ENCODE measurements at places on chromosomes 7 and 10.

- no peak for DNase-seq
Observed at GRCh38 chr7:73577627-73578341, 595 bp downstream of the TBL2 start.

DNA sequence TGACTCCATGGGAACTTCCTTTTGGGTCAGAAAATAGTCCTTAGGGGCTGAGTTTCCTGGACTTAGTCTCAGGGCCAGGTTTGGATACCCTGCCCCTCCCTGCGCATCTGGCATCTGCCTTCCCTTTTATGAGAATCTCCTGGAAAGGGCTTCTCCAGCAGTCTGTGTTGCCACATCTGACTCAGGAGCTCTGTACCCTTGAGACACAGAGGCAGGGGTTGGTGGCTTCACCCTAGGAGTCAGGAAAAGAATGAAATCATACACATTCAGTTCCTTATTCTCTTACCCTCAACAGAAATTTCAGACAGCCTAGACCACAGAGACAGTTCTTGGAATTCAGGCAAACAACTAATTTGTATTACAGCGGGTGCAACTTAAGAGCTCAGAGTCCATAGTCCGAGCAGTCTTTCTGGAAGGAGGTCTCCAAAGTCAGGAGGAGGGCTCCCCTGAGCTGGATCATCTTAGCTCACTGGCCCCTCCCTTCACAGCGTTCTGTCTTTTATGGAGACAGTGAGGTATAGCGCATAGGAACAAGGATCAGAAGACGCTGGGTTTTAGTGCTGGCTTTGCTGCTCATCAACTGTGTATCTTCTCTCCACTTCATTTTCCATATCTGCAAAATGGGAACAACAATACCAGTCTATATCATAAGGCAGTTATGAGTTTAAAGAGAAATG, 3.0 kb upstream of the PLAU start:
- no peak for DNase-seq

GRCh38 chr7:99643464-99643863, 26.7 kb downstream of the ZSCAN25 start:
- no peak for DNase-seq

- DNase-seq, result no peak
Observed at GRCh38 chr10:32846974-32847373, 111.1 kb downstream of the ITGB1 start.

DNA sequence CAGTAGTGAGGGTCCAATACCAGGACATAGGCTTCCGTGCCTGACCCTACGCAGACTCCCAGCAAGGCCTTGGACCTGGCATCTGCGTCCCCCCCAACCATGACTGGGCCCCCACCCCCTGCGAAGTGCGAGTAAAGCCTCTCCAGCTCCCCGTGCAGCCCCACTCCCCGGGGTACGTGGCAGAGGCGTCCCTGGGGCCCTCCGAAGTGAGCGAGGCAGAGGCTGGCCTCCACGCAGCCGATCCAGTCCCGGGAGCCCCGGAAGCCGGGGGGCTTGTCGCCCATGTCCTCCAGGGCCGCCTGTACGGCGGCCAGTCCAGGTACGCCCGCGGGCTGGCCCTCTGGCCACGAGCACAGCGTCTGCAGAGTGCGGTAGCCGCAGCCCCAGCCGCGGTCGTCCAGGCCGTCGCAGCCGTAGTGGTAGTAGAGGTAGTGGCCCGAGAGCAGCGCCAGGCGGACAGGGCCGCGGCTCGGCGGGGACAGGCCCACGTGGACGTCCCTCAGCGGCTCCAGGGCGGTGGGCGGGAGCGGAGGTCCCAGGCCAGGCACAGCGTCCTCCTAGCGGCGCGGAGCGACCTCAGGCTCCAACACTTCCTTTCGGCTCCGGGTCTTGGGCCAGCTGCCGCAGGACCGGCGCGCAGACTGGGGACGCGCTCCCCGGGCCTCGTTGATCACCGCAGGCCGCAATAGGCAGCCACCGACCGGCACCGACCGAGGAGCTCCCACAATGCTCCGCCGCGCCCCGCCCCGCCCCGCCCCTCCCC, at the start of gene UFSP1:
Gene UFSP1, minus strand, starts transcription at position 728 of the 763 bp plus-strand sequence. Its CDS starts 444 bp downstream, at position 284.
- DNase-seq, result no peak

- no peak for DNase-seq
Observed at GRCh38 chr7:159198016-159198724, 53.5 kb upstream of the VIPR2 start.

GRCh38 chr10:34985823-34986222, 104.3 kb downstream of the CUL2 start:
- DNase-seq, result no peak

GRCh38 chr7:150406567-150407421, 27.7 kb downstream of the ZNF775 start:
- DNase-seq, result no peak

- DNase-seq, result no peak
Observed at GRCh38 chr10:78451592-78451991, 417.9 kb downstream of the RPS24 start.

DNA sequence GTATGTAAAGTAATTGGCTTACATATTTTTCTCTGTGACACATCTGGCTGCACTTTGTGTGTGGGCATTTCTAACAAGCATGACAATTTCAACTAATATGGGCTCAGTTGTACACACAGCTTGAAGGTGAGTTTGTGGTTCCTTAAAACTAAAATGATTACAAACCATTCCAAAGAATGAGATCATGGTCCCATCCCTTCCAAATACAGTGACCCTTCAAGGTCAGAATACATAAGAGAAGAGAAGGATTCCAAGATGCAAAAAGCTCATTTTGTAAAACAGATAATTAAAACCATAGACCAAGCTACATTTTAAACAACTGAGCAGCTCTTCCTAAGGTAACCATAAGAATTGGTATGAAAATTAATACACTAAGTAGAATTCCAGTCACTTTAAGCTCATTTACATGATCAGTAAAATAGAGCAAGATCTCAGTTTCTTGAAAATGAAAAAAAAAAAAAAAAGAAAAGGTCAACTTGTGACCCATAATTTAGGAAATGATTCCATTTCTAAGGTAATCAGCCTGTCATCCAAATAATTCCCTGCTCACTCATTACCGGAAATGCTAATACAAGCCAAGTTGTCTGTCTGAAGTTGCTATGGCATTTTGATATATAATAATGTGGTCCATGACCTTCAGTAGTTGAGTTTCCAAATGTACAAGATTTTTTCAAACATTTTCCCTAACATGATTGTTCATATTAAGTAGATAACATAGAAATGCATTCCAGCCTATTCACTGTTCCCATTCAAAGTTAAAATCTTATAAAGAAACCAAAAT, 688.5 kb downstream of the PARD3 start:
- no peak for DNase-seq

DNA sequence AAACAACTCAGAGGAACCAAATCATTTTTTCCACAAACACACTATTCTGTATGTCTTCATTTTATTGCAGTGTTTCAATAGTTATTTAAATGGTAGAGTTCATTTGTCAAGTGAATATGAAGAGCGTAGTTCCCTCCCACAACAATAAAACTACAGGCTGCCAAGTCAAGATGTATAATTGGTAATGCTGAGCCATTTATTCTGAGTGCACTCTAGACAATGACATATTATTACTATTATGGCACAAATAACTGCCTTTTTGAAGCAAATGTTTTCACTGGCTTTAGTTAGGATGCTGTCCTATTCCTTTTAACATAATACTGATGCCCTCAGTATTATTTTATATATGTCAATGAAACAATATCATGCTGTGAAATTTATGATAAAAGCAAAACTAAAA, 102.7 kb upstream of the PCDH15 start:
- no peak for DNase-seq

GRCh38 chr10:84296091-84296981, 32.1 kb upstream of the CCSER2 start:
- DNase-seq, result no peak

- DNase-seq, result no peak
Observed at GRCh38 chr7:42023262-42023661, 213.7 kb downstream of the GLI3 start.

- no peak for DNase-seq
Observed at GRCh38 chr10:122407375-122408125, 33.0 kb downstream of the PLEKHA1 start.

- DNase-seq, result no peak
Observed at GRCh38 chr10:119578355-119578754, 18.4 kb downstream of the TIAL1 start.

GRCh38 chr7:79531116-79531515, 77.6 kb upstream of the MAGI2 start:
- no peak for DNase-seq

DNA sequence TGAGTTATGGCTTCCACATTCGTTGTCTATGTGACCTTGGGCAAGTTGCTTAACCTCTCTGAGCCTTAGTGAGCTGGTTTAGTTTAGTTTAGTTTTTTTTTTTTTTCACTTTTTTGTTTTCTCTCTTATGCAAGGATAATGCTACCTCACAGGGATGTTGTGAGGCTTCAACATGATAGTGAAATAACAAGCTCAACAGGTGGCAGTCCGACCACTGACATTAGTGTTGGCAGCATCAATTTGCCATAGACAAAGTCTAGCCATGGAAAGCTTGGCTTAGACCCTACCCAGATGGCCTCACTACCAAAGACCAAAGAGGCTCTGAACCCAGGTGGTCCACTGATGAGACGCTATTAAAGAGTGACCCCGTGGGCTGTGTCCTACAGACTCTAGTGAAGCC, 27.2 kb upstream of the UNC5B start:
- no peak for DNase-seq

DNA sequence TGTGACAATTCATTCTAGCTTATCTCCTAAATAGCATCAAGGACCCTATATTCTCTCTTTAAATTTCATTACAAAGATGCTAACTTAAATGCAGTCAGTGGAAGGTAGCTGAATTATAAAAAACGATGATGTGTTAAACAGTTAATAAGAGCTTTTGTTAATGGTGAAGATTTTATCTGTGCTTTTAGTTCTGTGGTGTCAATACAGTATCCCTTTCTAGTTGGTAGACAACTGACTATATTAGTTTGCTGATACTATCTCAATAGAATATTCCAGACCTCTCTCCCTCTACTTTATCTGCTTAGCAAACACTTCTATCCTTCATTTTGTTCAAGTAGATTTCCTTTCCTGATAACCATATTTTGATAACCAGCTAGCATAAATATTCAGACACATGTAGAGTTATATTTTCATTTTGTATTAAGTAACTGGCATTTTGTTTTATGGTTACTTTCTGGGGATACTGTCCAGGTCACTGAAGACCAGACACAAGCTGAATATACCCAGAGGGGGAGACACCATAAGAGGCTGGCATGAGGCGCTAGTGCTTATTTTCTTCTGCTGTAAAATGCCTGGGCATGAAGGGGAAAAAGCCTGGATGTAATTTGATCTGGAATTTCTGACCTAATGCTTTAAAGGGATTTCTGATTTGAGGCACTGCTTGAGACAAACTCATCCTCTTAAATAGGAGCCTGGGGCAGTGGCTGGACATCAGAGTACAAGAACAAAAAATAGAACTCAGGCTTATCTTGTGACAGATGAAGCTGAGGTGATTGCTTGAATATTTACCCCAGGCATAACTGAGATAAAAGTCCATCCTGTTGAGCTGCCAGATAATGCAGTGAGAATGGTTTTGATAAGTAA, 197.5 kb downstream of the MALRD1 start:
- no peak for DNase-seq

- DNase-seq, result no peak
Observed at GRCh38 chr10:14399641-14400040, 68.9 kb upstream of the FRMD4A start.

- DNase-seq, result no peak
Observed at GRCh38 chr10:17586821-17587234, 30.3 kb downstream of the HACD1 start.

DNA sequence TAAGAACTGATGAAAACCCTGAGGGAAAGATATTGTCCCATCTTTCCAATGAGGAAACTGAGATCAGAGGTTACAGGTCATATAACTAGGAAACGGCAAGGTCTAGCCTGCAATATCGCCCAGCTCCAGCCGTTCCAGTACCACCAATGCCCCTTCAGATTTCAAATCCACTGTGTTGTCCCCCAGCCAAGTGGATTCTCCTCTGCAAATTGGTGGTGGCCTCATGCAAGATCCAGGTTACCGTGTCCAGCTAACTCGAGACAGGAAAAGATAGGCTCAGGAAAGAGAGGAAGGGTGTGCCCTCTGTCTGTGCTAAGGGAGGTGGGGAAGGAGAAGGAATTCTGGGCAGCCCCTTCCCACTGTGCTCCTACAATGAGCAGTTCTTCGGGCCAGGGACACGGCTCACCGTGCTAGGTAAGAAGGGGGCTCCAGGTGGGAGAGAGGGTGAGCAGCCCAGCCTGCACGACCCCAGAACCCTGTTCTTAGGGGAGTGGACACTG, 25.3 kb downstream of the PRSS2 start:
- no peak for DNase-seq

All from left renal cortex interstitium (tissue), 4 donors.